GM03348 (cell line): ENCODE measurements at places on chromosomes 1 and 21.

GRCh38 chr1:32761253-32761877 is 55.8 kb downstream of the YARS1 start:
- DNase-seq = peak; percentile 55

- DNase-seq = no peak
These were observed 9.5 kb upstream of the PRAMEF12 start for GRCh38 chr1:12764016-12764415.

DNA sequence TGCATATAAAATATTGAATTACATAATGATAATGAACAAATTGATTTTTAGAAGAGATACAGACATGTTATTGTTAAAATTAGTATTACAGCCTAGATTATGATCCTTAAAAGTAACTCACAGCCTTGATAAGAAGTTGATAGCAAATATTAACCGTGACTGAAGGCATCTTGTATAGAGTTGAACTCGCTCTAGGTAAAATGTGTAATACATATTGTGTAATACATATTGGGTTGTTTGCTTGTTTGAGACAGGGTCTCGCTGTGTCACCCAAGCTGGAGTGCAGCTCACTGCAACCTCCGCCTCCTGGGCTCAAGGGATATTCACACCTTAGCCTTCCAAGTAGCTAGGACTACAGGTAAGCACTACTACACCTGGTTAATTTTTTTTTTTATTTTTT is 269.9 kb downstream of the BRINP3 start:
- no peak for DNase-seq

DNA sequence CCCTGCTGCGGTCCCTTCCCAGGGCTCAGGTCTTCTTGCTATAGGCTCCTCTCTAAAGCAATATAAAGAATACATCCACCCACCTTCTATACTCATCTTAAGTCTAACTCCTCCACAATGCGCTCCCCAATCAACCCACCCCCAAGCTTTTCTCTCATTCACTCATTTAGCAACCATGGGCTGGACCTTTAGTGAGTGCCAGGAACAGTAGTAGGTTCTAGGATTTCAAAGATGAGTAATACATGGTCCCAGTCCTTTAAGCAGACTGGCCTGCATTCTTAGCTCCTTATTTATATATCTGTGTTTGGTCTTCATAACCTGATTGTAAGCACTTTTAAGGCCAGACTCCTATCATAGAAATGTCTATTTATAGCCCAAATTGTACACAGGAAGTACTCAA is 5.9 kb downstream of the CAMK1G start:
- no peak for DNase-seq

DNA sequence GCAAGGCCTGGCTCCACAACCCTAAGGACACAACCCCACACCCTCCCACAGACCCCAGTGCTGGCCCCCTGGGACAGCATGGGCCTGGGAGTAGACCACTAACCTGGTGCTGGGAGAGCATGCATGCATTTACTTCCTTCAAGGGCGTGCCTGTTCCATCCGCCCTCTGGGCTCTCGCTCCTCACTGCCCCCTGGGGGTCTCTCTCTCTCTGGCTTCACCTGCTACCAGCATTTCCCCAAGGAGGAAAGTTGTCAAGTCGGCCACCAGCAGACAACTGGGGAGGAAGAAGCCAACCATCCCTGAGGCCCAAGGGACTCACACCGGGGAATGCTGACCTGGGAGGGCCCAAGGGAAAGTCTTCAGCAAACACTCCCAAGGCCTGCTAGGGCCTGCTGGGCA is 6.5 kb downstream of the LRP8 start:
- DNase-seq = no peak

GRCh38 chr21:35616090-35616489 is 444.2 kb downstream of the SETD4 start:
- peak; percentile 53 for DNase-seq

- peak; percentile 40 for DNase-seq
These were observed 49.7 kb downstream of the RAP1A start for GRCh38 chr1:111669268-111669667.

DNA sequence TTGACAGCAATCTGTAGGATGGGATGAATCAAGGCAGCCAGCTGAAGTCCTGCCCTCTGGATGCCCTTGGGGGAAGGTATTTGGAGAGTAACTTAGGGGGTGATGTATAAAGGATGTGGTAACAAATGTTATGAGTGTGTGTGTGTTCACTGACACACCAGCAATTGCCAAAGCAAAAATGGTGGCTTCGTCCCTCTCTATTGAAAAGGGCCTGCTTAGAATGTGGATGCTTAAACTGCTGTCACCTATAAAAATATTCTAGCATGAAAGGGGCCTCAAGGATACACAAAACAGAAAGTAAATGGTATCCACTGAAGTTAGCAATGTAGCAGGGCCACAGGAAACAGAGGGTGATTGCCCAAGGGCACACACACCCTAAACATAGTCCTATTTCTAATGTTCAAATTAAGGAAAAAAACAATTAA is 15.1 kb upstream of the AIM2 start:
- DNase-seq = peak; percentile 22
